ENCODE measurements at places on chromosomes 1 and 21.

DNA sequence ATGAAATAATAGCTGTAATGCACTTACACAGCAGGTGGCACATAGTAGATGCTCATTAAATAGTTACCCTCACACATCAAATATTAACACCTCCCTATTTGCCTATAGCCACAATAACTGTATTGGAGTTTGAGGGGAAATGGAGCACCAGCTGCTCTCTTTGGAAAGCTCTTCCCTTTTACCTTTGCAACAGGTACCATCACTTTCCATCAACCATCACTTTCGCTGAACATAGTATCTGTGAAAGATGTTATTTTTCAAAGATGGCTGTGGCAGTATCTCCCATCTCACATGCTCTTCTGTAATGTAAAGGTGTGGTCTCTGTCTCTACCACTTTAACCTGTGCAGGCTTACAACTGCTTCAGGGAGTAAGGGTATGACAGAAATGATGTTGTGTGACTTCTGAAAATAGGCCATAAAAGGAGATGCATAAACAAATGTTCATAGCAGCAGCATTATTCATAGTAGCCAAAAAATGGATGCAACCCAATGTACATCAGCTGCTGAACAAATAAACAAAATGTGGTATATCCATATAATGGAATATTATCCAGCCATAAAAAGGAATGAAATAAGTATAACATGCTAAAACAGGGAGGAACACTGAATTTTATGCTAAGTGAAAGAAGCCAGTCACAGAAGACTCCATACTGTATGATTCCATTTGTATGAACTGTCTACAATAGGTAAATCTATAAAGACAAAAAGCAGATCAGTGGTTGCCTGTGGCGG is 288.3 kb downstream of the AKT3 start:
- no peak for DNase-seq

- DNase-seq: no peak
Observed at GRCh38 chr21:28454564-28455252, 538.0 kb downstream of the LTN1 start.

- DNase-seq: no peak
Observed at GRCh38 chr1:19597496-19598309, 46.4 kb upstream of the NBL1 start.

DNA sequence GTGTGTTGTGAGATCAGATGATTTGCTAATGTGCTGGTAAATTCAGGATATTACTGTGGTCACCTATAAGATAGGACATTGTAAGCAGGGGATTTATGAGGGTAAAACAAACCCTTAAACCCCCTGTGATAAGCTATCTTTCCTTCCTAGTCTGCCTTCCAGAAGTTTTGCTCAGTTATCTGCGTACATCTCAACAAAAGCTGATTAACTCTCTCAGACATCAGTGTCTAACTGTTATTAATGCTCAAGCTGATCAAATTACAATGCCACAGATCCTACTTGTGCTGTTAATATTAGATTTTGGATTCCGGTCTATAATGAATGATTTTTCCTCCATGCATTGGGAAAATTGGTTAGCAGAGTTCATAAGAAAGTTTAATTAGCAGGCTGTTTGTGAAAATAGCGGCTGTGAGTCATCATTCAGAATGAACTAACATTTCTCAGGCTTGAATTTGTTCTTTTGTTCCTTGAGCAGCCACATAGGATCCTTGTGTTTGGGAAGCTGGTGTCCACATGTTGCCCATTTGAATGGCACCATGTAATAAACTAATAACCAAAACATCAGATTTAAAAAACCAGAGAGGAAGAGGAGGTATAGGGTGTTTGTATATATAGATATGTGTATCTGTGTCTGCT is 48.7 kb downstream of the ELAVL4 start:
- DNase-seq: no peak

- no peak for DNase-seq
Observed at GRCh38 chr1:83503153-83503552, 495.8 kb downstream of the TTLL7 start.

DNA sequence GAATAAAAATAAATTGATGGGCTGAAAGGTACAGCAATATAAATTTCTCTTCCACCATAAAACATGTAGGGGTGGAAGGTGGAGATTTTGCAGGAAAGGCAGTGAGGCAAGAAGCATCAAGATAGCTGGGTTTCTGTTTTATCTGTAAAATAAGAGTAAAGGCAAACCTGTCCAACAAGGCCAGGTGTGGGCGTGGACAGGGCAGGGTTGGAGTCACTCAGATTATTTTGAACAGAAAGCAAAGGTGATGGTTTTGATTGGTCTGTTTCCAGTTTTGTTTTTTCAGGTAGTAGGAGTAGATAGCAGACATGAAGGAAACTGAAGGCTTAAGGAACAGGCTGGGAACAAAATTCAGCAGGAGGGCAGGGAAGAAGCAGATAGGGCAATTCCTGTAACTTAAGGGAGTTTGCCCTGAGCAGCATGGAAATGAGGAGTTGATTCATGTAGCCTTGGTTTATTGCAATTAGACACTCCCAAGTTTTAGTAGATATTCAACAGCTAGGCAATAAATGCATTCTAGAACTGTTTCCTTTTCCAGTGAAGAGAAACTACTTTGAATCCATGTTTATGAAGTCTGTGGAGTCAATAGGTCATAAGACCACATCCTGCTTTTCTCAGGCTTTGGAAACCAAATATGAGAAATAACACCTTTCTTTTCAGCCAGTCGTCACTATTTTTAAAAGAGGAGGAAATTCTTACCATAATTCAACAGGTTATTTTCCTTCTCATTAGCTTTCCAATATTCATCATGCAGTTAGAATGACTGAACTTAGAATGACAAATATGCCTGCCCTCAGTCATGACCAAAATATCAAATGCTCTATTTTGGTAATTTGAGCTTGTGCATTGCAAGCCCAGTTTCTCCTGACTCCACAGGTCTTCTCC is 38.7 kb upstream of the CD55 start:
- no peak for DNase-seq

GRCh38 chr1:36588972-36589371 is 106.3 kb upstream of the CSF3R start:
- DNase-seq: no peak

DNA sequence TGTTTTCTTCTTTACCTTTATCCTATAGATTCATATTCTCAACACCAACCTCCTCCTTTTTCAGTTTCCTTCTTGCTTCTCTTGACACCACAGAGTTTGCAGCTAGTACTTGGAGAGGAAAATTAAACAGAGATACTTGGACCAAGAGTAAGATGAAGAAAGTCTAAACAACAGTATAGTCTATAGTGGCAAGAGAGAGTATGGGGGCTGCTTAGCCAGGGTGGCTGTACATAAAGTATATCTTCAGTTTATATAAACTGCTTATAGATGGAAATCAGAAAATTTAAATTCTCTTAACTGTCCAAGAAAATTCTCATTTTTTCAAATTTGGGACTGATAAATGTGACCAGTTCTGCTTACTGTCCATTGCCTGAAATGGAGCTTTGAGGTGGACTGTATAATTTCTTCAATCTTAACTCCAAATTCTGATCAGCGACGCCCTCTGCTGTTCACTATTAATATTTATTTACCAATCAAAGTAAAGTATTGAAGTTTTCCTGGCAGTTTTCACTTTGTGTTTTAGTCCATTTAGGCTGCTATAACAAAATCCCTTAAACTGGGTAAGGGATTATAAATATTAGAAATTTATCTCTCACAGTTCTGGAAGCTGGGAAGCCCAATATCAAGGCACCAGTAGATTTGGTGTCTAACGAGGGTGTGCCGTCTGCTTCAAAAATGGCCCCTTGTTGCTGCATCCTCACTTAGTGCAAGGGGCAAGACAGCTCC is 14.8 kb upstream of the METTL18 start:
- DNase-seq: peak; percentile 60

DNA sequence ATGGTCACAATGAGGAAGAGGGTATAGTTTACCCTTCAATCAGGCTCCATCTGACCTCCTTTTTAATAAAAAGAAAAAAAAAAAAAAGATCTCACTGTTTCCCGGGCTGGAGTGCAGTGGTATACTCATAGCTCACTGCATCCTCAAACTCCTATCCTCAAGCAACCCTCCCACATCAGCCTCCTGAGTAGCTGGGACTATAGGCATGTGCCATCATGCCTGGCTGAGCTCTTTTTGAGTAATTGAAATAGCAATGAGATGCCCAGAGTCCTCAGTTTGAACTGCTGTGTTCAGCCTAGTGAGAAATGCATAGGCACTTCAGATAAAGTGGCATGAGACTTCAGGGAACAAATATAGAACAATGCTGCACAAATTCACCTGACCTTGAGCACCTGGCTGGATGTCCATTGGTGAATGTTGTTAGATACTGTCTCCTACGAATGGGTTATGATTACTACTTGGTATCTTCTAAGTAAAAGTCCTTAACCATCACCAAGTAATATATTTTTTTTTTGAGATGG is 67.6 kb downstream of the NR5A2 start:
- DNase-seq: no peak

DNA sequence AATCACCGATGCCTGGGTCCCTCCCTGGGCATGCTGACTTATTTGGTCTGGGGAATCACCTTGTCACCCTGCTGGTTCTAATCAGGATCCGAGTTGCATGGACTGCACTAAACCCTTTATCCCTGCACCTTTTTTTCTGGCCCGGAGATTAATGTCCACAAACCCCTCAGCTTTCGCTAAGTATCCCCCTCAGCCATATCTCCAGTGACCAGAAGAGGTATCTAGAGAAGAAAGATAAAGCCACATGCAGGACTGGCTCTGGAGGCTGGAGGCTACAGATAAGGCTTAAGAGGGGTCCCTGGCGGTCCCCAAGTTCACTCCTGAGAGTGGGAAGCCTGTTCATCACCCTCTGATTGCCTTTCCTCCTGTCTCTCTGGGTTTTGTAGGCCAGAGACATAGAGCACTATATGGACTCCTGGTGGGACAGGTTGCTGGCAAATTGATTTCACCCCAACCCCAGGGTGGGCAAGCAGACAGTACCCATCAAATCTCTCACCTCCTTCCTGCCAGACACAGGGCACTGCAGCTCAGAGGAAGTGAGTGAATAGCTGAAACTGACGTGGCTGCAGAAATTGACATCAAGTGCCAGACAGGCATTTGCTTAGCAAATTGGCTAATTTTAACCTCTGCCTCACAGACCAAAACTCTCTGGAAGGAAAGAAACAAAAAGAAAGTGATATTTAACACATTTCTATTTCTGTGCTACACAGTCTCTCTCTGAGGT is 38.8 kb downstream of the HMGB4 start:
- DNase-seq: no peak

DNA sequence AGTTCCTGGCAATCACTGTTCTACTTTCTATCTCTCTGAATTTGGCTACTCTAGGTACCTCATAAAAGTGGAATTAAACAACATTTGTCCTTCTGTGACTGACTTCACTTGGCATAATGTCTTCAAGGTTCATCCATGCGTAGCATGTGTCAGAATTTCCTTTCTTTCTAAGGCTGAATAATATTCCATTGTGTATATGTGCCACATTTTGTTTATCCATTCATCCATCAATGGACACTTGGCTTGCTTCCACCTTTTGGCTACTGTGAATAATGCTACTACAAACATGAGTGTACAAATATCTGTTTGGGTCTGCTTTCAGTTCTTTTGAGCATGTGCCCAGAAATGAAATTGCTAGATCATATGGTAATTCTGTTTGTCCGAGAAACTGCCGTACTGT is 14.7 kb downstream of the CACHD1 start:
- DNase-seq: no peak

DNA sequence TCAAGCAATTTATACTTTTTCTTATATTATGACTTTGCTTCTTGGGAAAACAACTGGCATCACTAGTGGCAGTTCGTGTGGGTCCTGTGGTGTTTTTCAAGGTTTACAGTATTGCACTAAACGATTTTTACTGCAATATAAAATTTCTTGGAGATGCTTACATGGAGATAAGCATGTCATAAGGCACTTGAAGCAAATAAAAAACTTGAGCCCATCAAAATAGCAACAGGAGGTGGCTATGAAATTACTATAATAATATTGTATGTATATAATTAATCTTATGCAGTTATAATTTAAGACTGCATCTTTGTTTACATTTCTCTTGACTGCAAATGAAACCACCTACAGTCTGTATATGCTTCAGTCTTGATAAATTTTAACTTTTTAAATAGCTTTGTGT is 29.3 kb upstream of the CHAF1B start:
- no peak for DNase-seq

GRCh38 chr1:12170263-12170671 is 3.5 kb downstream of the TNFRSF1B start:
- DNase-seq: no peak

- no peak for DNase-seq
Observed at GRCh38 chr1:234875328-234875952, 253.2 kb downstream of the TOMM20 start.

- DNase-seq: no peak
Observed at GRCh38 chr1:67524143-67525052, 94.2 kb upstream of the SERBP1 start.

DNA sequence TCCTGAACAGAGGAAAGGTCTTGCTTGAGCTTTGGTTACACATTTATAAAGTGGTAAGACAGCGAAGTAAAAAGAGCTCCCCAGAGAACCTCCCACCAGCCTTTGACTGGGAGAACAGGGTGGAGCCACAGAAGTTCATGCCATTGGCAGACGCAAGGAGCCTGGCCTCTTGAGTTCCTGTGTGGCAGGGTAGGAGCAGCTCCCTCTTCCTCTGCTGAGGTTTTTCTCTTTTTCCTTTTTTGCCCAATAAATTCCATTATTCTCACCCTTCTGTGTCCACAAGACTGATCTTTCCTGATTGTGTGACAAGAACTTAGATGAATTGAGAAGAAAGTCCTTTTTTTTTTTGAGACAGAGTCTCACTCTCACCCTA is 4.3 kb downstream of the THEM4 start:
- no peak for DNase-seq

DNA sequence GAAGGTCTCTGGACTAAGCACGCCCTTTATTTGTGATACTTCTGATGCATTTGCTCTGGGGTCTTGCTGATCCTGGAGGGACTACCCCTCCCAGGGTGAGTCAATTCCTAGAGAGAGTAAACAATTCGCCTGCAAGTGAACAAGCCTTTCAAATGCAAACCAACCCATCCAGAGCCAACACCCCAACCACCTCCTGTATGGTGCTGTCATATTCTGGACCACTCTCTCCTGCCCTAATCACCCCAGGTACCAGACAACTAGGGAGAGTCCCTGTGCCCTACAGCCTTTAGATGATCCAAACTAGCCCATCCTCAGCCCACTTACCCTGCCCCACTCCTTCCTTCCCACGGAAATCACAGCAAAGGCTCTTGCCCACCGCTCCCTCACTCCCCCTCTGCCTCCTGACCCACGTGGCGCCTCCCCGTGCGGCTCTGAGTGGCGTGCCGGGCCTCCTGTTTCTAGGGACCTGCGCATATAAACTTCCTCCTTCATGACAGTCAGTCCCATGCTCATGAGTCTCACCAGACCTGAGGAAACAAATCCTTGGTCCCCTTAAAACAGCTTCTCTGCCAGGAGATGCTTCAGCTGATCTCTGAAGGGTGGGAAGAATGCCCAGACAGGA is 37.2 kb downstream of the ACTA1 start:
- no peak for DNase-seq

DNA sequence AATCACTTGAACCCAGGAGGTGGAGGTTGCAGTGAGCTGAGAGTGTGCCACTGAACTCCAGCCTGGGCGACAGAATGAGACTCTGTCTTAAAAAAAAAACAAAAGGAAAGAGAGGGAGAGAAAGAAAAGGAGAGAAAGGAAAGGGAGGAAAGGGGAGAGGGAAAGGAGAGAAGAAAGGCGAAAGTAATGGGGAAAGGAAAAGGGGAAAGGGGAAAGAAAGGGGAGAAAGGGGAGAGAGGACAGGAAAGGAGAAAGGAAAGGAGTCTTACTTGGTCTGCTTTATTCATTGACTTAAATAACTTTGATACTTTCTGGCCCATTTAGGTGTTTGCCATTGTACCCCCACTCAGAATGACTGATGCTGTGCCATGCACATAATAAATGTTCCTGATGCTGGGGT is 11.8 kb downstream of the NSUN4 start:
- DNase-seq: no peak

GRCh38 chr1:62841587-62842169 is 57.7 kb downstream of the ATG4C start:
- DNase-seq: no peak
